ENCODE measurements at places on chromosomes 12 and 14.

GRCh38 chr12:26029736-26030022 is 71.2 kb downstream of the RASSF8 start:
- DNase-seq = no peak

GRCh38 chr12:51890511-51891171 is 2.7 kb downstream of the ANKRD33 start:
- DNase-seq = no peak

GRCh38 chr14:105350450-105351244 is 36.1 kb downstream of the PACS2 start:
- DNase-seq = no peak

DNA sequence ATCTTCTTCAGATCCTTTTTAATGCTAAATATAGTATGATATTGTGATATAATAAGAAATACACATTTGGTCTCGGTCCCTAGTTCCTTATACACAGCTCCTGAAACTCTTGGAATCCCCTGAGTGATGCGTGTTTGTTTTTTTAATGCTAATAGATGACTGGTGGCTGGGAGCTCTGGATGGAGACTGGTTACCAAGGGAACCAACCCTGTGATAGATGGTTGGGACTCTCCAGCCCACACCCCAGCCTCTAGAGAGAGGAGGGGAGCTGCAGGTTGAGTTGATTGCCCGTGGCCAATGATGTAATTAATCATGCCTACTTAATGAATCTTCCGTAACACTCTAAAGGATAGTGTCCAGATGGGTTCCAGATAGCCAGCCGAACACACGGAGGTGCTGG is 140.6 kb downstream of the FBXL14 start:
- no peak for DNase-seq

DNA sequence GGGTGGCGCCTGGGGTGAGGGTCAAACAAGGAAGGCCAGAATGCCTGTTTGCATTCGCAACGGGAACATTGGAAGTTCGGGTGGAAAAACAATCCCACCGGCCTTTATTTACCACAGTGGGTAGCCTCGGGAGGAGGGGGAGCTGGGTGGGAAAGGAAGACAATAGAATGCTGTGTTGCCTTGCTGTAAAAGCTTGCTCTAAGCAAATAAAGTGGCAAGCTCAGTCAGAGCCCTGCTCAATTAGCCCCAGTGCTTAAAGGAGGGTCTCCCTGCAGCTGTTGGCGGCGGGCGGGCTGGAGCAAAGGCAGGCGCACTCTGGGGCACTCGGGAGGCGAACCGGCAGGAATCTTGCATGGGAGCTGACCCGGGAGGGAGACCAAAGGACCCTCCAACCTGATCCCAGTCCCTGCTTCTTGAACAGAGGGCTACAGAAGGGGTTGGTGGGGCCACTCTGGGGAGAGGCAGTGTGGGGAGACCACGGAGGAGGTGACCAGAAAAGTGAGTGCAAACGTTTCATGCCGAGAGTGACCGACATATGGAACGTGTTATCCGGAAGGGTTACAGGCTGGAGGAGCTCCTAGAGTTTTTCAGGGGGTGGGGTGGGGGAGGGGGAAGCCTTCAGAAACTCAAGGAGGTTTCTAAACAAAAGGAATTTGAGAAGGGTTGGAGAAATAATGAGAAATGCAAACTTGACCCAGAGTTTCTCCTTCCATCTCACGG is 48.5 kb downstream of the NTF3 start:
- no peak for DNase-seq
